Omental fat pad (tissue), 4 donors: ENCODE measurements at places on chromosomes 16 and 17.

GRCh38 chr16:337437-337836, 15.1 kb downstream of the AXIN1 start:
- no peak for DNase-seq

DNA sequence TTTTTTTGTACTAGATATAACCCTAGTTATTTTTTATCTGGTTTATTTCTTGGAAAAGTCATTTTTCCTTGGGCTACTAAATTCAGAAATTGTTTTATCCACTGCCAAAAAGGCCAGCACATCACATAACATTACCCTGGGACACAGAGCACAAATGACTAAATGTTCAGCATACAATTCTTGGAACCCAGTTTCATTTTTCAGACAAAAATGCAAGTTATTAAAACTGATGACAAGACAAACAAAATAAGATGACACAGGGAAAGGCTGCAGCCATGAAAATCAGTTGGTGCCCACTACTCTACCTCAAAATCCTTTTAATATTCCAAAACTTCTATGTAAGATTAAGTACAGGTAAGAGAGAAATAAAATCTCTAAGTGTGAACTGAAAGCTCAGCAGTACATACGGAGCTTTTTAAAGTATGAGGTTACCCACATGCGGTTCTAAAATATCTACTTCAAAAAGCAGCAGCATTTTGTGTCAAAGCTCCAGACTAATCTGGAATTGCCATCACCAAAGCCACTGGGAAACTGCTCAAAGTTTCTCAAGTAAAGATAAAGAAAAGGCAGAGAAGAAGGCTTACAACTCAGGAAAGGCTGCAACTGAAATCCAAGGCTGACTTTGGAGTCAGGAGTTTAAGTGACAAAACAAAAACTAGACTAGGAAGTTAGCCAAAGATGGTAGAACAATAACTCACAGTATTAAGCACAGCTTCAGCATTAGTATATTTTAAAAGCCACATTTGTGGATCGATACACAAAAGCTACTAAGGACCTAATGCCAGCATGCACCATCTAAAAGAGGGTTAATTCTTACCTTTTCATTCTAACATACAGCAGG, 41.4 kb downstream of the AP1G1 start:
- DNase-seq, result no peak

- DNase-seq, result no peak
Observed at GRCh38 chr17:68141050-68141449, 105.5 kb downstream of the KPNA2 start.

- DNase-seq, result no peak
Observed at GRCh38 chr16:64380751-64381150, 741.1 kb downstream of the CDH11 start.

GRCh38 chr17:1473170-1473569, 17.1 kb upstream of the CRK start:
- DNase-seq, result no peak

- no peak for DNase-seq
Observed at GRCh38 chr17:4542003-4542725, 13.0 kb downstream of the MYBBP1A start.

GRCh38 chr17:13135506-13135905, 117.7 kb upstream of the ELAC2 start:
- no peak for DNase-seq

- no peak for DNase-seq
Observed at GRCh38 chr17:80860703-80861417, 130.8 kb upstream of the CHMP6 start.
